ENCODE measurements at places on chromosomes 1 and 21. TPM values are rescaled to one million over a fixed set of nuclear protein-coding genes. Genes with fewer than 3 reads are reported as not detected.

RAP1GAP gene
- total RNA-seq = 0.05 TPM

OR2T35 gene
- total RNA-seq = not detected

PPP1R8 gene
- 51.2 TPM for total RNA-seq

CR2 gene
- total RNA-seq = not detected

SPATA1 gene
- total RNA-seq = 0.65 TPM

TCEA3 gene
- 1.7 TPM for total RNA-seq

ADCY10 gene
- total RNA-seq = not detected

VANGL2 gene
- 0.05 TPM for total RNA-seq

GJB3 gene
- 0.05 TPM for total RNA-seq

COQ8A gene
- 25.7 TPM for total RNA-seq

SYDE2 gene
- total RNA-seq = 5.6 TPM

TMEM269 gene
- not detected for total RNA-seq

HORMAD1 gene
- 0.17 TPM for total RNA-seq

CD2 gene
- not detected for total RNA-seq

CLEC20A gene
- 0.09 TPM for total RNA-seq

CR1L gene
- total RNA-seq = 0.14 TPM

ENTREP3 gene
- 6.5 TPM for total RNA-seq

MRPS6 gene
- 16.3 TPM for total RNA-seq

BEND5 gene
- 0.47 TPM for total RNA-seq

NBPF4 gene
- total RNA-seq = not detected

REN gene
- total RNA-seq = not detected

SAMSN1 gene
- total RNA-seq = not detected

HOOK1 gene
- 0.14 TPM for total RNA-seq

SIK1 gene
- 0.84 TPM for total RNA-seq

AIRE gene
- total RNA-seq = not detected

SLC44A5 gene
- 1.7 TPM for total RNA-seq

TMEM82 gene
- not detected for total RNA-seq

PDC gene
- not detected for total RNA-seq

GJC2 gene
- 5.0 TPM for total RNA-seq

WNT3A gene
- total RNA-seq = not detected

SKI gene
- total RNA-seq = 26.7 TPM

AXDND1 gene
- not detected for total RNA-seq

ABCG1 gene
- total RNA-seq = 111 TPM

FLAD1 gene
- total RNA-seq = 17.8 TPM

LCE1F gene
- total RNA-seq = not detected

SMYD3 gene
- total RNA-seq = 22.0 TPM

TTC24 gene
- total RNA-seq = not detected

CXADR gene
- 87.5 TPM for total RNA-seq

SLFNL1 gene
- total RNA-seq = 0.51 TPM

ZNF697 gene
- total RNA-seq = 21.1 TPM

Data from dermis blood vessel endothelial cell (primary cell).